ENCODE measurements at places on chromosomes 1 and 21.

DNA sequence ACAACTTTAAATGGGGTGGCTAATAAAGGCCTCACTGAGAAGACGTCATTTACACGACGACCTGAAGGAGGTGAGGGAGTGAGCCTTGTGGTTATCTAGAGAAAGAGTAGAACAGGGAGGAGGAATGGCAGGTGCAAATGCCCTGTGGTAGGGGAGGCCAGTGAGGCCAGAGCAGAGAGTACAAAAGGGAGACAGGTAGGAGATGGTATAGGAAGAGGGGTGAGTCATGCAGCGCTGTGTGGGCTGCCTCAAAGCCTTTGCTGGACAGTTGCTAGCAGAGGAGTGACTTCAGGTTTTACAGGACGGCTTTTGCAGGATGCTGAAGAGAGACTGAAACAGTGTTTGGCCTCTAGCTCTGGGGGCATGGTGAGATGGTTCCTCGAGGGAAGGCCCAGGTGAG is 116.0 kb downstream of the IER5 start:
- DNase-seq = no peak

GRCh38 chr1:181149326-181150125 is 61.0 kb downstream of the IER5 start:
- peak; percentile 57 for DNase-seq

DNA sequence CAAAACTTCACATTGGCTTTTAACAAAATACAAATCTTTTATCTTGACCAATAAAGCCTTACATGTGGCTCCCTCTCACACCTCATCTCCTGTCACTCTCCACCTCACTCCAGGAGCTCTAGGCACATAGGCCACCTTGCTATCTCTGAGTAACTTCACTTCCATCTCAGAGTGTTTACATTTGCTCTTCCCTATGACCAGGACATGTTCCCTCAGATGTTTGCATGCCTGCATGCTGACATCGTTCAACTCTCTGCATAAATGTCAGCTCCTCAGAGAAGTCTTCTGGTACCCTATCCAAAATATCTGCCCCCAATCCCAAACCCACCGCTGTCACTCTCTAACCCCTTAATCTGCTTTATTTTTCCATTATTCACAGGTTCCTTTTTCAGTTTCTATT is 110.9 kb downstream of the TOMM20 start:
- DNase-seq = no peak

GRCh38 chr1:31488528-31488927 is 75.5 kb downstream of the SERINC2 start:
- no peak for DNase-seq

GRCh38 chr1:20216574-20216973 is 30.3 kb upstream of the PLA2G2C start:
- no peak for DNase-seq

GRCh38 chr1:235708390-235708962 is 58.9 kb upstream of the GNG4 start:
- no peak for DNase-seq

DNA sequence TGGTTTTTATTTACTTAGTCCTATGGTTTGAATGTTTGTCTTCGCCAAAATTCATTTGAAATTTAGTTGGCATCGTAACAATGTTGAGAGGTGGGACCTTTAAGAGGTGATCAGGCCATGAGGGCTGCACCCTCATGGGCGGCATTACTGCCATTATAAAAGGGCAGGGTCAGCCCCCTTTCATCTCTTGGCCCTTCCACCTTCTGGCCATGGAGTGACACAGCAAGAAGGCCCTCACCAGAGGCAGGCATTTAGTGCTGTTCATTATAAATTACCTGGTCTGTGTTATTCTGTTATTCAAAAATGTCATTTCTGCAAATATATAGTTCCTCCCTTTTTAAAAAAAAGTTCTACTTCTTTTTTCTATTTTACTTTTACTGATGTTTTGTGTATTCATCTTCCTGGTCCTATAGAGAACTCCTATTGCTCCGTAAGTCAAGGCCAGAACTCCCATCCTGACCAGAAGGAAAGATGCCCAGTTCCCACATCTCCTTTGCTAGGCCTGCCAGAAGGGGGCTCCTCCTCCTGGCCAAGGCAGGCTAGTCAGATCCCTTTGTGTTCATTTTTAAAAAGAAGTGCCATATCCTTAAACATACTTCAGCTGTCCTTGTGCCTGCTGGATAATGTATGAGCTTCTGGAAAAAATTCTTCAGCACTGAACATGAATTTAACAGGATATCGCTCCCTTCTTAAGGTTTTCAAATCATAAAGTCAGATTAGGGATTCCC is 10.0 kb upstream of the LBR start:
- no peak for DNase-seq

GRCh38 chr21:29521872-29522271 is 223.2 kb downstream of the BACH1 start:
- no peak for DNase-seq

DNA sequence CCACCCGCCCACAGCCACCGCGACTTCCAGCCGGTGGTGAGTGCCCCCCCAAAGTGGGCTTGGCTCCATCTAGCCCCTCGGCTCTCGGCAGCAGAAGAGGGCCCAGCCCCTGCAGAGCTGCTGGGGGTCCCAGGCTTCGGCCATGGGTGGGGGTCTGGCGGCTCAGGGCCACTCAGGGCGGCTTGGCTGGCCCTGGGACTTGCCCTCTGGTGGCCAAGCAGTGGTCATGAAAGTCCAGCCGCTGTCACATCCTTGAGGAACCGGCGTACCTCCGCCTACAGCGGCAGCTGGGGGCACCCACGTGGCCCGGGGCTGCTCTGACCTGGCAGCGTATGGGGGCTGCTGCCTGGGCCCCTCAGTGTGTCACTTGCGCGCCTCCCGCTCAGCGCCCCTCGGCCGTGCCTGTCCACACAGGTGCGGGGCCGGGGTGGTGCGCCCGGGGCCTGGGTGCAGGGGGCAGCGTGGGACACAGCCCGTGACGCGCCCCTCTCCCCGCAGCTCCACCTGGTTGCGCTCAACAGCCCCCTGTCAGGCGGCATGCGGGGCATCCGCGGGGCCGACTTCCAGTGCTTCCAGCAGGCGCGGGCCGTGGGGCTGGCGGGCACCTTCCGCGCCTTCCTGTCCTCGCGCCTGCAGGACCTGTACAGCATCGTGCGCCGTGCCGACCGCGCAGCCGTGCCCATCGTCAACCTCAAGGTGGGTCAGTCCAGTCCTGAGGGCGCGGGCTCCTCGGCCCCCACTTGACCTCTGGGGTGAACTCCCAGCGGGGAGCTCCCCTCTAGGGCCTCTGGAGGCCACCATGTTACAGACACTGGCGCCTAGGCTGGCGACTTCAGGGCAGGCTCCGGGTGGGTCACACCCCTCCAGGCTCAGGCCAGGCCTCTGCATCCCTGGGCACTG is 32.4 kb downstream of the SLC19A1 start:
- no peak for DNase-seq

GRCh38 chr1:160070243-160071163 is 543 bp upstream of the KCNJ10 start:
- peak; percentile 42 for DNase-seq

GRCh38 chr1:160560806-160561205 is 18.5 kb downstream of the CD84 start:
- no peak for DNase-seq

DNA sequence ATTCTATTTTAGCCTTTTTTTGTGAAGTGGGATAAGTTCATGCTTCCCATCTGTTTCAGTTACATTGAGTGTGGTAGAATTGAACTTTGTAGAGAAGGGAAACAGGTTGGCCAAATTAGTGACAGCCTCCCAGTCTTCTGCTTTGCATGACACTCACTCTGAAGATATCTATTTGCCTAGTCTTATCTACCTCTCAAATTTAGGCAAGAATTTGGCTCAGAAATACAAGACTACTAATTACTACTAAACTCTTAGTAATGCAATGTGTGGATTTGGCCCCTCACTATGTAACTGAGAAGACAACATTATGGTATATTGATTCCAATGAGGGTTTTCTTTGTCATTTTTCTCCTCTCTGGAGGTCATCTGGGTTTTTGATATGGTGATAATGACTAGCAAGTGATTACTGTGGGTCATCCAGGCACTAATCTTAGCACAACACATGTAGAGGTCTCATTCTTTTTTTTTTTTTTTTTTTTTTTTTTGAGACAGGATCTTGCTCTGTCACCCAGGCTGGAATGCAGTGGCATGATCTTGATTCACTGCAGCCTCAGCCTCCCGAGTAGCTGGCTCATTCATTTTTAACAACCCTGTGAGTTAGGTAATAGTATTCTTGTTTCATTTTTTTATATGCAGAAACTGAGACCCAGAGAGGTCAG is 6.3 kb downstream of the FAM20B start:
- no peak for DNase-seq

All from stimulated activated CD8-positive, alpha-beta memory T cell treated with anti-CD3 and anti-CD28 coated beads, Interleukin-4, amount 100 ng/mL, for 4 hours (primary cell).